ENCODE measurements at places on chromosomes 4 and X.

DNA sequence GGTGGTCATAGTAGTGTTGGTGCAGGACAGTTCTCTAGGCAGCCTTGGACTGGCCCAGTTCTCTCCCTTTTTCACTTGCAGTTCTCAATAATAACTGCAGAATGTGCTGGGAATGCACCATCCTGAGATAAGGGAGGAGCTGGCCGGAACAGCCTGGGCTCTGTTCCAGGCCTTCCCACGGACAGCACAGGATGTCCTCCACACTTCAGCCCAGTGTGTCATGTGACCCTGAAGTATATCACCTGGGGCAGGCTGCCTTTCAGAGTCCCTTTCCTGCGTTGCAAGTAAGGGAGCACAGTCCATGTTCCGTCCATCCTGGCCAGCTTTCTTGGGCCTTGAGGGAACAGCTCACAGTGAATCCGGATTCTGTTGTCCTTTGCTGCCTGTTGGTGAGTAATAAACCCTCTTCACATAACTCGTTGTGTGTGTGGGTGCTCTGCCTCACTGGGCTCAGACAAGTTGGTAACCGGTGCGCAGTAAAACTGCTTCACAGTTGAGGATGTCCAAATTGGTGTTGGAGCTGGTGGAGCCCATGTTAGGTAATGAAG lies 32.3 kb upstream of the BBS12 start:
- no peak for DNase-seq

- DNase-seq = no peak
Measured at GRCh38 chr4:20391198-20391597, 139.5 kb downstream of the SLIT2 start.

- no peak for DNase-seq
Measured at GRCh38 chr4:14078326-14078725, 450.8 kb upstream of the BOD1L1 start.

GRCh38 chrX:147749308-147749707 lies 162.4 kb upstream of the FMR1 start:
- DNase-seq = no peak

GRCh38 chr4:78612398-78613178 lies 61.0 kb downstream of the ANXA3 start:
- DNase-seq = no peak

DNA sequence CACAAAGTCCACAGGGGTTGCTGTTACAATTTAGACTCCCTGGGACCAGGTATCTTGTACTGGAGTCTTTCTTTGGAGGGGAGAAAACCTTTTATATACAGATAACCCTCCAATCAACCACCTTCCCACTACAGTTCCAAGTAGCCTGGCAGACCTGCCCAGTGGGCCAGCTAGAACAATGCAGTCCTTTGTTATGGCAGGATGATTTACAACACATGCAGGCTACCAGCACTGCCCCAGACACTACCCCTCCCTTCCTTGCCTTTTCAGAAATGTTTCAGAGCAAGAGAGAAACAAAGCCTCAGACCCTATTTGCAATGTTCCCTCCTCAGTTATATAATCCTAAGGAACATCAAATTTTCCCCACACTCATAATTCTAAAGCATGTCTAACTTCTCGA lies 11.1 kb downstream of the RASL11B start:
- no peak for DNase-seq

DNA sequence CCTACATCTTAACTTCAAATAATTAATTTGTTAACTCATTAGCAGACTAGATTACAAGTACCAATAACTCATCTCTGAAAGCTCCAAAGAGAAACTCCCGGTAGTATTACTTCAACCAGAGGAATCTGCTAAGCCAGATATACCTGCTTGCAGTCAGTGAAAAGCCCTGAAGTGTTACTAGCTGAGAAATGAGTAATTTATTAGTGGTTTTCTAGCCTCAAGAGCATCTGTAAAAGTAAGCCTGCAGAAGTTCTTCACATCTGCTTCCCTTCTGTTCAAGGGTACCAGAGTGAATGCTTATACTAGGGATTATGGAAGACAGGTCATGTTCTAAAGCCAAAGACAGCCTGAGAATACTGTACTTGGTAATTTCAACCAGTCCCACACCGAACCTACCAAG lies 34.7 kb downstream of the IRS4 start:
- DNase-seq = no peak

DNA sequence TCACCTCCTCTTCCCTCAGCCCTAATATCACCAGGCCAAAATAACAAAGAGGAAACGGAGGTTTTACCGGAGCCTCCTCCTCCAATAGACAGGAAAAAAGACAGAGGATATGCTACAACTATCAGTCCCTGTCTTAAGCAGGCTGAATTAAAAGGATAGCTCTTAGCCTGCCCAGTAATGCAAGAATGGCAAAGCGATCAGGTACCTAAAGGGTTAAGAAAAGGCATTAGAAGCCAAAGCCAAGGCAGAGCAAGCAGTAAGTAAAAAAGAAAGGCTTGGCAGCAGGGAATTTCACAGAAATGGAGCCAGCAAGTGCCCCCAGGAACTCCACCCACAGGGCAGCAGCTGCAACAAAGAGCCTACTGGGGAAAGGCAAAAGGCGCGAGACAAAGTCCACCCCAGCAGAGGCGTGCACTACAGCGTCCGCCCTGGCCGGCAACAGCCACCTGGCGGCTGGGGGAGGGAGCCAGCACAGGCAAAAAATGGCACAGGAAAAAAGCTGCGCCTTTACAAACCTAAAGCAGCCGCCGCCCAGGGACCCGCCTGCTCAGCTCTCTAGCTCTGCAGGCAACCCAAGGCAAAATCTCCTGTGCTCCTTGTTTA lies 220.6 kb upstream of the ZC4H2 start:
- no peak for DNase-seq

DNA sequence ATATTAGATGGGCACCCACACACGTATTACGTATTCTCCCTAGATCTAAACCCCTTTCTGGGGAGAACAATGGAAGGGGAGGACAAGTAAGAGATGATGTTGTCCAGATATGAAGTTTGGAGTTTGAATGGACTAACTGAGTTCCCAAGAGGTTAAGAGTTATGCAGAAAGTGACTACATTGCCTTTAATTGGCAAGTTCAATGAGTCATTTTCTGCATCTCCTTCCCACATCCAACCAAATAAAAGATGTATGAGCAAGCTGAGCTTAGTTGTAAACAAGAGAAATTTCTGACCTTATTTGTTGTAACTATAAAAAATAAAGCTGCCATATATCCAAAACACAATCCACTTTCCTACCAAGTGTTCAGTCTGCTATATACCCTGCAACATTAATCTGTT lies 50.5 kb downstream of the TIGD2 start:
- DNase-seq = no peak

DNA sequence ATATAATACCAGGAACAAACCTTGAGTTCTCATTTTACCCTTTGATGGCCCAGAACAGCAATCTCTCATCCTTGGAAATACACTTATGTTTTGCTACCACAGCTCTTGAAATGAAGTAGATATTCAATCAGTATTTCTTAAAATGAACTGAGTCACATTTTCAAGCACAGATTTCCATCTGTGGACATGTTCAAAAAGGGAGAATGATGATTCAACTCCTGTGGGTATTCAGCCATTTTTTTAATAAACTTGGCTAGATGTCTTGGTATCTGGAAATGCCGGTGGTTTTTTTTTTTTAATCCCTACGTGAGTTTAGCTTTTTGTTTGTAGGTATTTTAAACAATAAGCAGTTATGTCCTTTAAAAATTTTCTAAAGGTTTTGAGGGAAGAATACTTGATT lies 64.2 kb upstream of the TRPC5OS start:
- no peak for DNase-seq

DNA sequence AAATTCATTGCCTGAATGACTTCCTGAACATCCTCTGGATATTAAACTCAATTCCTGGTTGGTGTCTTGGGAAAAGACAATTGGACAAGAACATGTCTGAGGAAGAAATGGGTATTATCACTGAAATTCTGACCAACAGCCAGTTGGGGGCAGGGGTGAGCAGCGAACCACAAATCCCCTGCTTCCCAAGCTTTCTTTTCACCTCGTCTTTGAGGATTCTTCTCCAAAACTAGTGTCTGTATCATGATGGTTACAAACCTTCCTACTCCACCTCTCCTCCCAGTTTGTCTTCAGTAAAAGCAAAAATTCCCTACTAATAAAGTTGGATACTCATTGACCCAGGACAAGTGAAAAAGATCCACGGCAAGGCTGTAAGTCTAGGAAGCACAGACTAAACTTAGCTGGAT lies 48.3 kb upstream of the WDR1 start:
- DNase-seq = peak; percentile 13

DNA sequence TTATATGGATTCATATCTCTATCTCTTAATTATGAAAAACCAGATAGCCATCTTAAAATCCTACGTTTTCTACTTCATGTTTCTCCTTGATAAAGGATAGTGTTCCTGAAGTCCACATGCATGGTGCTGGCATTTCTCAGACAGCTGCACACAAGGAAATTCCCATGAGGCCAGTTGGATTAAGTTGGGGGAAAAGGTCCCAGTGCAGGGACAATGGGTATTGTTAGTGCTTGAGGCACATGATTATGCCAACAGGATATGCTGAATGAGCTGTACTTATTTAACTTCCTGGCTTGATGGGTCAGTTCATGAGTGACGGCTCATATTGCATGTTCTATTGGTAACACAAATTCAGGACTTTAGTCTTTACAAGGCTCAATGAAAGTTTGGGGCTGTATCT lies 913.9 kb upstream of the NDST4 start:
- no peak for DNase-seq

- DNase-seq = no peak
Measured at GRCh38 chr4:91961504-91961903, 342.3 kb upstream of the GRID2 start.

- DNase-seq = no peak
Measured at GRCh38 chr4:137266511-137266910, 265.8 kb downstream of the PCDH18 start.

GRCh38 chr4:68718447-68719074 lies 48.1 kb upstream of the UGT2B15 start:
- no peak for DNase-seq

- DNase-seq = no peak
Measured at GRCh38 chr4:72991873-72992272, 77.6 kb downstream of the COX18 start.

GRCh38 chr4:53711926-53712325 lies 120.6 kb upstream of the LNX1 start:
- no peak for DNase-seq

DNA sequence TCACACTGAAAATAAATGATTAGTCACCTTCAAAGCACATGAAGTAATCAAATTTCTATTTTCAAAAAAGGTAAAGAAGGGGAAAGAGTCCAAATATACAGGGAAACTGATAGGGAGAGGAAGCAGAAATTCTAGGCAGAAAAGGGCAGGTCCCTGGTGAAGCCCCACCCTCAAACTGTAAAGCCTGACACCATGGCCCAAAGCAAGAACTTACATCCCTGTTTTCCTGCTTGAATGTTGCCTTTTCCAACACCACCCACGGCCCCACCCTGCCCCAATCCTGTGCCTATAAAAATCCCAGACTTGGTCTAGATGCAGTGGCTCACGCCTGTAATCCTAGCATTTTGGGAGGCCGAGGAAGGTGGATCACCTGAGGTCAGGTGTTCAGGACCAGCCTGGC lies 361.8 kb downstream of the PPP3CA start:
- no peak for DNase-seq

GRCh38 chr4:11429699-11430045 lies 978 bp upstream of the HS3ST1 start:
- DNase-seq = no peak

DNA sequence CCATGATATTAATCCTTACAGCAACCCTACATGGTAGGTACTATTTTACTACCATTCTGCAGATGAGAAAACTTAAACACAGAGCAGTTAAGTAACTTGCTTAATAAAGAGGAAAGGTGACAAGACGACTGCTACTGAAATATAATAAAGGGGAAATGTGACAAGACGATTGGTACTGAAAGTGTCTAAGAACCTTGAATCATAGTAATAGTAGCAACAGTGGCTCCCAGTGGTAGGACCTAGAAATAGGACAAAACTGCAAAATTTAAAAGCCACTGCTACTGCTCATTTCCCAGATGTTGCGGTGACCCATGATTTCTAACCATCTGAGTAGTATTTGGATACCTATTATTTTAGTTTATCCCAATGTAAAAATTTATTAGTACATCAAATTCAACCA lies 89.5 kb downstream of the TASL start:
- DNase-seq = no peak

DNA sequence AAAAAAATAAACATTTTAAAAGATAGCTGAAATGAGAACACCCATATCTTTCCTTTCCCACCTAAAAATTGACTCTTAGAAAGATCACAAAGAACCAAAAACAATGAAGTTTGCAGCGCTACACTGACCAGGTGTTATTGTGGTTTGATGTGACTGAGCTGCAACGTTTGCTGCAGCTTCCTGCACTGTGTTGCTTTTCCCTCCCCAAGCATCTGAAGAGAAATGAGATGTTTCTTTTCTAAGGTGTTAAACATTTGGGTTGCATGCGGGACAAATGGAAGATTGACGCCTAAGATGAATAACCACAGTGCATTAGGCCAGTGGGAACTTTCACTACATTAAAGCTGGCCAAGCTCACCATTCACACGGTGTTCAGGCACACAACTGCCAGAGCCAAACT lies 8.9 kb downstream of the LEF1 start:
- DNase-seq = no peak

DNA sequence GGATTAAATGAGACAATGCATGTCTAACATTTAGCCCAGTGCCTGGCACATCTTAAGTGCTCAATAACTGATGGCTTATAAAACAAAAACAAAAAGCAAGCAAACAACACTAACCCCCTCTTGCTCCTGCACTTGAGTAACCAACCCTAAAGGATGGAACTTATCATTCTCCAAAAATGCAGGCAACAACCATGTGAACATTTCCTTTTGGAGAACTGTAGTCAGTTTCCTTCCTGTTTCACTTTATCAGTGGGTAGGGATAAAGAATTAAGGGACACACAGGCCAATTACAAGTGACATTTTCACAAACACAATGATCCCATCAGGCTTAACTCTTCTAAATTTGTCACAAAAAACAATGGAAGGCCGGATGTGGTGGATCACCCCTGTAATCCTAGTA lies 30.4 kb downstream of the RPS3A start:
- DNase-seq = no peak

Data from stimulated activated CD4-positive, alpha-beta T cell treated with anti-CD3 and anti-CD28 coated beads, Interleukin-1b, Interleukin-23, amount 100 ng/mL, for 4 hours (primary cell).